Activated CD4-positive, alpha-beta memory T cell treated with anti-CD3 and anti-CD28 coated beads for 36 hours (primary cell): ENCODE measurements at places on chromosomes 2 and 18.

GRCh38 chr18:77865853-77866252 lies 616.2 kb downstream of the GALR1 start:
- no peak for DNase-seq

- no peak for DNase-seq
Observed at GRCh38 chr18:79851950-79852349, 54.2 kb downstream of the KCNG2 start.

GRCh38 chr2:12320991-12321641 lies 395.6 kb upstream of the TRIB2 start:
- DNase-seq: no peak

DNA sequence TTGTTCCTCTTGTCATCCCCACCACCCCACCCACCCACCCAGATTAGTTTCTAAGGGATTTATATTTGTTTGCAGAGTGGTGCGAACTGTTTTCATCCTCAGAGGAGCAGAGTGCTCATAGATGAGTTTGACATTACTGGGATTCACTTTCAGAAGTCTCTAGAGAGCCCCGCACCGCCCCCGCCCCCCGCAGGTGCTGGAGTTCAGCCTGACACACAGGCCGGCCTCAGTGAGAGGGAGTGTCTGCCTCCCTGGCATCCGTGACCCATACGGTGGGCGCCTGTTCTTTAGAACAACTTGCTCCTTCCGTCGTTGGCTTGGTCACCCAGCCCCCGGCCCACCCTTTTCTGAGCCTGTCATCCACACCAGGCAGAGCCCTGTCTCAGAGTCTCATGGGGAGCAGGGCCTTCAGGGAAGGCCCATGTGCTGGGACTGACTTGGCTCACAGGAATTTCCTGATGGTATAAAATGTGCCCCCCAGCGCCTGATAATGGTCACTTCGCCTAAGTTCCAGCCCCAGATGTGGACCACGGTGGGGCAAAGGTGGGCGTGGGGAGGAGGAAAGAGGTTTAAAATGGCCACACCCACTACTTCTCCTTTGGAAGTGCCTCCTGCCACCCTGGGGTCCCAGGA lies 44.3 kb downstream of the HPCAL1 start:
- DNase-seq: no peak

GRCh38 chr2:190766595-190766994 lies 114.0 kb upstream of the GLS start:
- DNase-seq: no peak

GRCh38 chr2:99624677-99625076 lies 134.9 kb upstream of the REV1 start:
- DNase-seq: no peak

DNA sequence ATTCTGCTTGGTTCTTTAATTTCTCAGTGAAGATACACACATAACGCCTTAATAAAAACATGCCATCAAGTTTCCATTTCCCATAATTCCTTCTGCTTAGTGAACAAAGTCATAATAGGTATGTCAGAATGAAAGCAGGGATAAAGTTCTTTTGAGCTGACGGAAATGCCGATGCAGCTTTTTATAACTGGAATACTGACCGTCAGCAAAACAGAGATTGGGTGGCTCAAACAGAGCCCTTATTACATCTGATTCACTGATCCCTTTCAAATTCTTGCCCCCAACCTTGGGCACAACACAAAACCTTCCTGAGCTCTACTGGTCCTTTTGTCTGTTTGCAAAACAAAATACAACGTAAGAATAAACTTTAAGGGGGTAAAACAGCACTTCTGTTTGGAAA lies 140.4 kb downstream of the CDH2 start:
- no peak for DNase-seq

GRCh38 chr2:190179754-190180312 lies 117.3 kb upstream of the MSTN start:
- no peak for DNase-seq

- no peak for DNase-seq
Observed at GRCh38 chr2:112137516-112138158, 548 bp upstream of the FBLN7 start.

- DNase-seq: no peak
Observed at GRCh38 chr2:237351046-237351445, 62.9 kb downstream of the COL6A3 start.

GRCh38 chr2:161625314-161625919 lies 1.2 kb downstream of the SLC4A10 start:
- peak; percentile 9 for DNase-seq

DNA sequence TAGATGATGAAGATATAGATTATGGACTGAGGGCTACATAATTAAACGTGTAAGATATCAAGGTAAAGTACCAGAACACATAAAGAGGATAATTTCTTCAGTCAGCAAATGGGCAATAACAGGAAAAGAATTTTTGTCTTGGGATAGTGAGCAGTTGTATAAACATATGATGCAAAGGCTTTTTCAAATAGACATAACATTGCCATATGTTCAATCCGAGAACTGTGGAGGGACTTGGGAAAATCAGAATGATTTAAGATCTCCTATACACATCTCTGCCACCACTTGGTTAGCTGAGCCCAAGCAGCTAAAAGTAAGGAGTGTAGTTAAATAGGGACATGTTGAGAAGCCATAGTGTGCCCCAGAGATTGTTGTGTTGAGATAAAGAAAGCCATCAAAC lies 287.6 kb upstream of the ZNF521 start:
- DNase-seq: no peak

DNA sequence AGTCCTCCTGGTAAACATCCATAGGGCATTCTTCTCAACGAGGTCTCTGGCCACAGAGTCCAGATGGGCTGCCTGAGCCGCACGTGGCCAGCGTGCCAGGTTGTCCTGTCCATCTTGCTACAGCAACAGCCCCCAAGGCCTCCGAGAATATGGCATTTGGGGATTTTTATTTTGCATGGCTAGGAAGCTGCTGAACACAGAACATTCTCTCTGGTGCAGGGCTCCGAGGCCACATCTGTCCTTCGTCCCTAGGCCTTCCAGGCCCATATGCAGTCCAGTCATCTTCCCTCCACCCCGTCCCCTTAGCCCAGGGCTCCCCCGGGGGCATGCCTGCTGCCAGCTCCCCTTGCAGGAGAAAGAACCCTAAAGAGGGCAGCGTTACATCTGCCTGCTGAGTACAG lies 2.3 kb downstream of the HDAC4 start:
- DNase-seq: no peak

DNA sequence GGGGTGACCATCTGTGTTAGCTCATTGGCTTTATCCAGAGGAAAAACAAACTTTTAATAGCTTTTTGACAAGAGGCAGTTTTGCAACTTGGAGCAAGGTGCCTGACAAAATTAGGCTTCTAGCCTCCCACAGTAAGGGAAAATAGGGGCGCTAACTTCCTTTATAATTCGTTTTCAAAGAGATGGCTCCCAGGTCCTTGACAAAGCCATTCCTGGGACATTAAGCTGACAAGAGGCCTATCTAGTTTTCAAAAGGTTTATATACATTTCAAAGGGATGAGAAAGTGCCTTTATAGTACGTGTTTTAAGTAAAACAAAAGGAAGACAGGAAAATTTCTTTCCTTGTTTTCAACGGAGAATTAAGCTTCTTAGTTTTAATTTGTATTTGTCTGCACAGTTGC lies 159.4 kb upstream of the GCFC2 start:
- DNase-seq: no peak

DNA sequence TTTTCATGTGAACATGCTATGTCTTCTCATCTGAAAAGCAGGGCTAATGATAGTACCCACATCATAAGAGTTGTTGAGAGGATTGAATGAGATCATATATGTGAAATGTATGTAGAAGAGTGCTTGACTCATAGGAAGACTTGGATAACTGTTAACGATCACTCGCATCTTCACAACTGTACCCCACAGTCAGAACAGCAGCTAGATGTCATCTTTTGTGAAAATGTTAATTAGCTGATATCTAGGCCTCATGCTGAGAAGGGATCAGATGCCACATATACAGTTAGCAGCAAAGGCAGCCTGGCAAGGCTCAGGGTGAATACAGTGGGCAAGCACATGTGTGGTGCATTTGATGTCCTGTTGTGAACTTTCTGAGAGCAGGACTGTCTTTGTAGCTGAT lies 24.2 kb downstream of the MAP3K20 start:
- DNase-seq: no peak

GRCh38 chr2:58906081-58906645 lies 665.0 kb upstream of the FANCL start:
- no peak for DNase-seq

GRCh38 chr2:166614503-166614902 lies 120.5 kb upstream of the SCN7A start:
- no peak for DNase-seq

- DNase-seq: no peak
Observed at GRCh38 chr2:50752237-50752636, 279.7 kb downstream of the NRXN1 start.

DNA sequence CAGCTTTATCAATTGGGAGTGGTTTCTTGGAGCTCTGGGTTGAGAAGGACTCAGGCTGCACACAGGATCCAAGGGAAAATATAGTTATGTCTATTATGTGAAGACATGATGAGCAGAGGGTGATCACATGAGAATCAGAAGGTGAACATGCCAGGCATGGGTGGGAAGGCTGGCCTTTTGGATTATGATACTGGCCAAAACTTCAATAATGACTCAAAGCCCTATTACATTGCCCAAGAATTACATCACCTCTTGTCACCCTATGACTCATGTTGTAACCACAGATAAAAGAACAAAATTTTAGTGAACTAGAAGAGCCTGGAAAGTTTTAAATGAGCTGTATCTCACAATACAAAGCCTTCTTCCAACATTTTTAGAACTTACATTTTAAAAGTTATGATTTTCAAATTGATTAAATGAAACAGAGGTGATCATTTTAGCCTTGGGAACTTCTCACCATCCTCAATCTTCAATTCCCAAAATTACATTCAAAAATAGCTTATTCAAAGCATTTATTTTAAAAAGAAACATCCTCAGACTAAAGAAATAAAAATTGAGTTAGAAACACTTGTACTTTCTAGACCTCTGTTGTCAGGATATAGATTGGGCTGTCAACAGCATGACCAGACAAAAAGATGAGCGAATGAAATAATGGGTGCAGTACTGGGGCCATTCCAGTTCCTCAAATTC lies 428.3 kb downstream of the MBD2 start:
- DNase-seq: no peak

GRCh38 chr2:224312741-224313140 lies 89.2 kb downstream of the FAM124B start:
- no peak for DNase-seq

DNA sequence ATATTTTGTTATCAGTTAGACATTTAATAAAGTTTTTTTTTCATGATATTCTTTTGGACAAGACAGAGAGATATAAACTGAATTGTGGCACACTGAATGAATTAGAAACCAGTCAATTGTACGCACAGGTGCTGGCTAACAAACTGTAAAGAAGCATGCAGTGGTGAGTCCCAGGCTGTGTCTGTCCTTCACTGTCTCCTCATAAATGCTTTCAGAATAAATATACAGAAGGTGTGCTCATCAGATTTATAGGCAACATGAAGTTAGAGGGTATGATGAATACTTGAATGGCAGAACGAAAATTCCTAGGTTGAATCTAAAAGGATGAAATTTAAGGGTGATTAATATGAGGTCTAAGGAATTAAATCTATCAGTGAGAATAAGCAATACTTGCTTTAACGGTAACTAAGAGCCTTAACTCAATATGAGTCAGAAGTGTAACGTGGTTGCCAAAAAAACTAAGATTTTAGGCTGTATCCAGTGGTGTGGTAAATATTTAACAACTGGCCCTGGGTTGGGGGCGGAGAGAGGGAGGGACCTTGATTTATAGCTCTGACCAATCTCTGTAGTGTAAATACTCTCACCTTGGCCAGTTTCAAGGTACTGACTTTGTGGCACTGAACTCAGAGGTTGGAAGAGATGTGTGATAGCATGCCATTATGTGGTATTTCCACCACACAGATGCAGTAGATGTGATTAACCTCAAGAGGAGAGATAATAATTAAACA lies 41.9 kb upstream of the AAK1 start:
- DNase-seq: peak; percentile 70

DNA sequence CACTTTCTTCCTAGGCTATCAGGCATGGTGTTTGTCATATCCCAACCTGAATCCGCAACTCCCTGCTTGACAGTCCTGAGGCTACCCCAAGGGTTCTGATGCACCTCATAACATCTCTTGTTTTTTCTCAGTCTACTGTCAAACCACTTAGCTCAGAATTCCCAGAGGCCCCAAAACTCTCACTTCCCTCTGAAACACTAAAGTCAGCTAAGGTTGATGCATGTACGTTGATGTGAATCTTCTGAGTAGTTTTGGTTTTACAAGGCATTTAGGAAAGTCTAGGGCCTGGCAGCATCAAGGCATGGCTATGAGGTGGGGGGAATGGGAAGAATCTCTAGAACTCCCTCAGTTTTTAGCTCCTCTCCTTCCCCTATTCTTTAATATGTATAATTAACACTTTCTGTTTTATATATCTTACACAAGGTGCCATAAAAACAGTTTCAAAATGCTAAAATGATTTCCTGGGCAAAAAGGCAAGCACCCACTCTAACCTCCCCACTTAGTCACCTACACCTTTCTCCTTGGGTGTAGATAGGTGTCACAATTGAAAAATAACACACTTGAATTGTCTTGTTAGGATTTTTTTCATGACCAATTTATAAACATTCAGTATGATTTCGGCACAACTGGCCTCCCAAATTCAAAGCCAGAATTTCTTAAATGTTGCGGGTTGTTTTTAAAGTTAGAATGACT lies 71.4 kb upstream of the TANK start:
- DNase-seq: no peak

DNA sequence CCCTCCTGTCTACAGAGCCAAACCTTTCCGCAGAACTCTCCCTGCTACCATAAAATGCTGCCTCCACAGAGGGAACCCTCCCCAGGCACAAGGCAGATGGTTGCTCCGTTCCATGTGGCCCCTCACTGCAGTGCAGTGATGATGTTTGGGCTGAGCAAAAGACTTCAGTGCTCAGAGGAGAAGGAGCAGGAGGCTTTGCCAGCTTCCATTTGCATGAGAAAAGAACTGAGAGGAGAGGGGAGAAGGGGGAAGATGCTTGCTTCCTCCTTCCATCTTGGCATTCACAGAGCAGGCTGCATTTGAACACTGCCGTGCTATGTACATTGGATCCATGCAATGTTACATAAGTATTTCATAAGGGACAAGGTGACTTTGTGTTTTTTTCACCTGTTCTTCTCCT lies 46.6 kb upstream of the TMEM200C start:
- no peak for DNase-seq

- no peak for DNase-seq
Observed at GRCh38 chr2:145572238-145572637, 1052.3 kb upstream of the ZEB2 start.

DNA sequence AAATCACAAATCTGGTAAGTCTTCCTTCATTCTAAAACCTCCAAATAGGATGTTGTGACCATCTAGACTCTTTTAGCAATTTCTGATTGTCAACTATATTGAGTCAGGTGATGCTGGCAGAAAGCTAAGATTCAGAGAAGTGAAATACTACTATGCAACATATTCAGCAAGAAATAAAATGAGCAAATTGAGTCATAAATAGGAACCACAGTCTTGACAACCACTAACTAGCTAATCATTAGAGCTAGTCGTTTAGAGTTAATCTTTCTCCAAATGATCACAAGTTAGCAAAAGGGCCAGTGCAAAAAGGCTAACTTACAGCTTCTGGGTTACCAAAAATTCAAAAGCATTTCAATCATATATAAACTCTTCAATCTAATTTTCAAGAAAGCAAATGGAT lies 54.5 kb downstream of the ROCK1 start:
- no peak for DNase-seq
